Progenitor cell of endocrine pancreas (in vitro differentiated cells): ENCODE measurements at places on chromosomes 7 and 10. TPM values are rescaled to one million over a fixed set of nuclear protein-coding genes. Genes with fewer than 3 reads are reported as not detected.
A peak's percentile ranks its signal among the peaks of the same experiment; 100 is the strongest.

Gene CPA2
- total RNA-seq = 85.0 and 107 TPM in 2 replicates

Gene SPDYE18
- total RNA-seq = 0.60 and 0.93 TPM in 2 replicates

Gene CCL24
- not detected in 2 replicates for total RNA-seq

Gene MORN4
- total RNA-seq = 21.1 and 24.3 TPM in 2 replicates

Gene CRTAC1
- total RNA-seq = 4.2 and 4.6 TPM in 2 replicates

Gene ZNF282
- total RNA-seq = 47.0 and 53.5 TPM in 2 replicates

Gene LRRC61
- total RNA-seq = 28.1 and 28.3 TPM in 2 replicates

Gene PAX2
- not detected in 2 replicates for total RNA-seq

DNA sequence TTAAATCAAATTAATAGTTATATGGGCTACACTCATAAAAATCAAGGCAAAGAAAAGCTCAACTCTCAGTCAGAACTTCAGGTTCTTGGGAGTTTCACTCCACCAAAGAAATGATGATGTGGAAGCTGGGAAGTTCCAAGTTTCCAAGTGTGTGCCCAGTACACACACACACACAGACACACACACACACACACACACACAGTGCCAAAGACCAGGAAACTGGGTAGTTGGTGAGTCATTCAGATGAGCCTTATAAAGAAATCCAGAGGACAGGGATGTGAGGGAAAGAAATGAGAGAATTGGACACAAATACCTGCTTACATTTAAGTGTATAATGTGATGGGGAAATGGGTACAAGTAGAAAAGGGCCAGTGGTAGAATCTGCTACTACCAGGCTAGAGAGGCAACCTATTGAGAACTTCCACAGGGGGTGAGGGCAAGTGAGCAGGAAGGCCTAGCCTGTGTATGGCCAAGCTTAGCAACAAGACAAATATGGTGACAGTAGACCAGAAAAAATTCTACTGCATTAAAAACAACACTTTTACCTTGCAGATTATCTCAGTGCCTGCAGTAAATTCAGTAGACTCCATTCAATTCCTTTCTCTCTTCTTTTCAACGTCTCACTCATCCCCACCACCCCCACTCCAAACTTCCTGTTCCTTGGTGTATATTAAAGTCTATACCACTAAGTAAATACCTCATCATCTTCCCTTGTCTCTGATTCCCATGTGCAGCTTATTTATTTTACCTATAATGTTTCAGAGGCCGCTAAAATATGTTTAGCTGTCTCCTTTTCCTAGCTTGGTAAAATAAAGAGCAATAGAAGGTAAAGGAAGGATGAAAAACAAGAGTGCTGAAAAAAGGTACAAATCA, 95.0 kb downstream of the CABCOCO1 start:
- peaks cover 23% of the 10 kb centered on the region for H3K4me1 ChIP-seq
- no peaks in the 10 kb centered on the region for H3K36me3 ChIP-seq
- DNase-seq = no peak
- no peak overlapping the region for H3K4me3 ChIP-seq

DNA sequence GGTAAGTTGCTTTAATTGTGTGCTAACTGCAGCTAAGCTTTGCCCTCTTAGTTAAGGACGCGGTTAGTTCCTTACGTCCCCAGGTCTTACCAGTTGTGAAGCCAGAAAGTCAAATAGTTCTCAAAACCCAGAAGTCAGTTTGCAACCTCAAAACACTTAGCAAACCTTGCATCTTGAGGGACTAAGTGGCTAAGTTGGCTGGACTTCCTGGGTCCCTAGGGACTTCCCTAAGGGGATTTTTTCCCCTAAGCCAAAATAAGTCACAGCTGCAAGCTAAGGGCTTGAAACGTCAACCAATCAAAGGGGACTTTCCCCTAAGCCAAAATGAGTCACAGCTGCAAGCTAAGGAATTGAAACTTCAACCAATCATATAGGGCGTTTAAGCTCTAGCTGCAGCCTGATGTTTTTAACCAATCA, 36.2 kb upstream of the HECW1 start:
- no peak overlapping the region for H3K4me3 ChIP-seq
- H3K4me1 ChIP-seq = peaks cover 6% of the 10 kb centered on the region
- no peaks in the 10 kb centered on the region for H3K36me3 ChIP-seq
- no peak overlapping the region for H3K27ac ChIP-seq
- no peak for DNase-seq

GRCh38 chr7:122300211-122300932, 4.2 kb downstream of the FEZF1 start:
- H3K36me3 ChIP-seq = no peaks in the 10 kb centered on the region
- H3K27ac ChIP-seq = peak overlapping the region; percentile 88
- peaks cover 93% of the 10 kb centered on the region for H3K27me3 ChIP-seq
- no peak for DNase-seq
- peak overlapping the region; percentile 63 for H3K4me3 ChIP-seq
- peaks cover 10% of the 10 kb centered on the region for H3K4me1 ChIP-seq

- H3K4me1 ChIP-seq = peaks cover 33% of the 10 kb centered on the region
- H3K27ac ChIP-seq = peak overlapping the region; percentile 37
- no peak overlapping the region for H3K4me3 ChIP-seq
- no peaks in the 10 kb centered on the region for H3K27me3 ChIP-seq
- H3K36me3 ChIP-seq = peaks cover 1% of the 10 kb centered on the region
These were observed 34.3 kb downstream of the SRPK2 start for GRCh38 chr7:105354383-105354782.

DNA sequence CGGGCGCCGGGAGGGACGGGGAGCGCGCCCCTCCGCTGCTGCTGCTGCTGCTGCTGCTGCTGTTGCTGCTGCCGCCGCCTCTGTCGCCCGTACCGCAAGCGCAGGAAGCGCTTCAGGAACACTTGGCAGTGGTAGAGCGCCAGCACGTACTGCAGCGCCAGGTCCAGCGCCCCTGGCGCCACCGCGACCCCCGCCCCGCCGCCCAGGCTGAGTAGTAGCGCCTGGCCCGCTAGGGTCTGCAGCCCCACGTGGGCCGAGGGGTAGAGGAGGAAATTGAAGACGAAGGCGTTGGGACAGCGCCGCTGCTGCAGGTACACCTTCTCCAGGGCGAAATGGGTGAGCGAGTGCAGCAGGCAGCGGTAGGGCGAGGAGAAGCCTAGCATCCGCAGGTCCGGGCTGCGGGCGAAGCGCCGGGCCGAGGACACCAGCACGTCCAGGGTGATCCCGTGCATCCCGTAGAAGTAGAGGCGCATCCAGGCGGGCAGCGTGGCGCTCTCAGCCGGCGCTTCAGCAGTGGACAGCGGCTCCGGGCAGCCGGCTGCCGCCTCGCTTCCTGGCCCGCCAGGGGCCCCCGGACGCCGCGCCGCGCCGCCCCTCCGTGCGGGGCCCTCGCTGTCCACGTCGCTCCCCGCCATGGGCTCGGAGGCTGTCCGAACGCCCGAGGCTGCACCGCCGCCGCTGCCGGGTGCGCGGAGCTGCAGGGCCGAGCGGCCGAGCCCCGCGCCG, at the start of gene TMEM229A:
TMEM229A (minus strand) TSS at position 699 of the 726 bp plus-strand sequence; CDS start at position 635, 64 bp downstream.
- H3K4me3 ChIP-seq = peak within 1 kb of the TSS; percentile 81
- H3K27me3 ChIP-seq = peaks cover 59% of the 10 kb centered on the region
- no peaks in the 10 kb centered on the region for H3K36me3 ChIP-seq
- H3K4me1 ChIP-seq = peaks cover 12% of the 10 kb centered on the region

DNA sequence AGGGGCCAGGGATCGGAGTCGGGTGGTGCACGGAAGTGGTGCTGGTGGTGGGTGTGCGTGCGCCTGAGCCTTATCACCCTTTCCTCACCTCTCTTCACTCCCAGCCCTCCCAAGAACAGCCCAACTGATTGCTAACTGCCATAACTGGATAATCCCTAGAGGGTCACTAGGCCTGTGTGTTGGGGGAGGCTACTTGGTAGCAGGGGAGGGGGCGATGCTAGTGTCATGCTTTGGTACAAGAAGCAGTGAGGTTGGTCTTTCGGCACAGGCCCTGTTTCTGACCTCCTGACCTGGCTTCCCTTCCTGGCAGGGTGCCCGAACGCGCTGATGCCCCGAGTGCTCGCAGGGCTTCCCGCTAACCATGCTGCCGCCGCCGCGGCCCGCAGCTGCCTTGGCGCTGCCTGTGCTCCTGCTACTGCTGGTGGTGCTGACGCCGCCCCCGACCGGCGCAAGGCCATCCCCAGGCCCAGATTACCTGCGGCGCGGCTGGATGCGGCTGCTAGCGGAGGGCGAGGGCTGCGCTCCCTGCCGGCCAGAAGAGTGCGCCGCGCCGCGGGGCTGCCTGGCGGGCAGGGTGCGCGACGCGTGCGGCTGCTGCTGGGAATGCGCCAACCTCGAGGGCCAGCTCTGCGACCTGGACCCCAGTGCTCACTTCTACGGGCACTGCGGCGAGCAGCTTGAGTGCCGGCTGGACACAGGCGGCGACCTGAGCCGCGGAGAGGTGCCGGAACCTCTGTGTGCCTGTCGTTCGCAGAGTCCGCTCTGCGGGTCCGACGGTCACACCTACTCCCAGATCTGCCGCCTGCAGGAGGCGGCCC, 652 bp downstream of the KAZALD1 start:
- no peaks in the 10 kb centered on the region for H3K36me3 ChIP-seq
- peak; percentile 74 for DNase-seq
- H3K4me1 ChIP-seq = peaks cover 16% of the 10 kb centered on the region

DNA sequence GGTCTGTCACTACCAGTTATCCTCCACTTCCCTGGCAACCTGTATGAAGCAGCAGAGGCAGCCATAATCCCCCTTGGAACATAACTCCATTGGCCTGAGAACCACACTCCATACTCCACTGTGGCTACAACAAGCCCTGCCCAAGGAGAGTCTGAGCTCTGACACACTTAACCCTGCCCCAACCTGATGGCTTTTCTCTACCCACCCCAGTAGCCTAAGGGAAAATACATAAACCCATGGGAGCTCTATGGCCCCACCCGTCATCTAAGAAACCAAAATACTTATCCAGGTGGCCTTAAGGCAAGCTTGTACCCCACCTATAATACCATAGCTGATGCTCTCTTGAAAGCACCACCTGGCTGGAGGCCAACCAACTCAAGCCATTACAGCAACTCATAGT, 324.8 kb upstream of the GLI3 start:
- no peaks in the 10 kb centered on the region for H3K4me1 ChIP-seq
- no peak overlapping the region for H3K27ac ChIP-seq
- no peaks in the 10 kb centered on the region for H3K36me3 ChIP-seq
- H3K4me3 ChIP-seq = no peak overlapping the region

DNA sequence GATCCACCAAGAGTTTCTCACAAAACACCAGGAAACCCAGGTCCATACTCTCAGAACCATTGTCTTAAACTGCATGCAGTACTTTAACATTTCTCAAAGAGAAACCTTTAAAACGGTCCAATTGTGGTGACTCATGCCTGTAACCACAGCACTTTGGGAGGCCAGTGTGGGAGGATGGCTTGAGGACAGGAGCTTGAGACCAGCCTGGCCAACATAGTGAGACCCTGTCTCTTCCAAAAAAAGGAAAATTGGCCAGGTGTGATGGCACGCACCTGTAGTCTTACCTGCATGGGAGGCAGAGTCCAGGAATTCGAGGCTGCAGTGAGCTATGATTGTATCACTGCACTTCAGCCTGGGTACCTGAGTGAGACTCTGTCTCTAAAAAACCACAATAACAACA, 97.5 kb upstream of the OIT3 start:
- peaks cover 24% of the 10 kb centered on the region for H3K4me1 ChIP-seq
- no peaks in the 10 kb centered on the region for H3K27me3 ChIP-seq
- H3K4me3 ChIP-seq = no peak overlapping the region
- no peak overlapping the region for H3K27ac ChIP-seq

DNA sequence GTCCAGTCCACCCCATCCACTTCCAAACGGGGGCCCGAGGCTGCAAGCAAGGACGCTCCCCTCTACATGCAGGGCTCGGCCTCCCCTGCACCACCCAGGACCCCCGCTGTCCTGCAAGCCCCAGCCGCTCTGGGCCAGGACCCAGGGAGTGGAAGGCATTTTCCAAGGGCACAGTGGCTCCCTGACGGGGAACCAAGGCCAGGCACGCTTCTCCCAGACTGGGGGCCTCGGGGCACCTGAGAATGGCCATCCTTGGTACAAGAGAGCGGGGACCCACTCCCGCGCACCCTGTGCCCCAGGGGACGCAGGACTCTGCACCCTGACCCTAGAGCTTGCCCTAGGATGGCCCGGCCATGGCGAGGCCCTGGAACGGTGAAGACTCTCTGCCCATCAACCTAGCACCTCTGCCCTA, 545 bp upstream of the AKR1E2 start:
- peaks cover 17% of the 10 kb centered on the region for H3K27me3 ChIP-seq
- no peak overlapping the region for H3K27ac ChIP-seq
- peak overlapping the region; percentile 61 for H3K4me3 ChIP-seq
- peaks cover 2% of the 10 kb centered on the region for H3K36me3 ChIP-seq
- DNase-seq = no peak

- peak overlapping the region; percentile 94 for H3K27ac ChIP-seq
- no peaks in the 10 kb centered on the region for H3K36me3 ChIP-seq
- no peak for DNase-seq
- H3K27me3 ChIP-seq = peaks cover 4% of the 10 kb centered on the region
- no peak overlapping the region for H3K4me3 ChIP-seq
These were observed 30.5 kb upstream of the FBXW4 start for GRCh38 chr10:101725296-101726114.

GRCh38 chr10:69748621-69749020, 53.1 kb upstream of the COL13A1 start:
- no peak for DNase-seq
- no peaks in the 10 kb centered on the region for H3K36me3 ChIP-seq
- H3K4me3 ChIP-seq = no peak overlapping the region
- H3K27ac ChIP-seq = no peak overlapping the region

- peaks cover 3% of the 10 kb centered on the region for H3K4me1 ChIP-seq
- no peaks in the 10 kb centered on the region for H3K36me3 ChIP-seq
- no peak overlapping the region for H3K4me3 ChIP-seq
- H3K27me3 ChIP-seq = no peaks in the 10 kb centered on the region
- no peak overlapping the region for H3K27ac ChIP-seq
- no peak for DNase-seq
These were observed 173.8 kb downstream of the ITGA8 start for GRCh38 chr10:15545884-15546283.

DNA sequence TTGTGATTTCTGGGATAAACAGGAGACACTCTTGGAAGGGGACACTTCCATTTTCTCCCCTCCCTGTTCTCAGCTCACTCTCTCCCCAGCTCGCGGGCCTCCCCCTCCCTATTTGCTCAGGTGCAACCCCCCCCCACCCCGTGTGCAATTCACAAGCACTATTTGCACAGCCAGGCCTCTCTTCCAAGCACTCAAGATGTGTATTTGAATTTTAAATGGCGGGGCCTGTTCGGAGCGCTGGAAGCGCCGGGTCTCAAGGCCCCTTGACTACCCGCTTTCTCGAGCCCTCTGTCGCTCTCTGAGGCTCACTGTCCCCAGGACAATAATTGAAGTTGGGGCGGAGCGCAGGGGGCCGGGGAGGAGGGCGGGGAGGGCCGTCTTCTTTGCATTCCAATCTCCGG, 7.8 kb downstream of the SHH start:
- H3K27ac ChIP-seq = peak overlapping the region; percentile 71
- peaks cover 24% of the 10 kb centered on the region for H3K27me3 ChIP-seq
- peak overlapping the region; percentile 37 for H3K4me3 ChIP-seq
- peaks cover 10% of the 10 kb centered on the region for H3K36me3 ChIP-seq
- H3K4me1 ChIP-seq = peaks cover 19% of the 10 kb centered on the region

DNA sequence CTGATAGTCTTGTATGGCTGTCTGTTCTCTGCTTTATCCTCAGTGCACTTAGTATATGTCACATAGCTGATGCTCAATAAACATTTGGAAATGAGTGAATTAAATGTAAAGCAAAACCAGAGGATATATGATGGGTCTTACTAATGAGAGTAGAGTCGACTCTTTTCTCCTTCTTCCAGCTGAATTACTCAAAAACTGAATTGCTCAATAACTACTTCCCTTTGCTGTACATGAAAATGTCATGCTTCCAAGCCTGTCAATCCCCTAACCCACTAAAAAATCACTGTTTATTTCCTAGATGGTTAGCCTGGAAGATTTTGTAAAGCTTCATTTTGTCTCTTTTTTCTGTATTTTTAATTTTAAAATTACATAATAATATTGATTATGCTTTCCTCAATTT, 88.0 kb downstream of the OR13A1 start:
- no peak overlapping the region for H3K4me3 ChIP-seq
- no peak for DNase-seq
- H3K36me3 ChIP-seq = peaks cover 2% of the 10 kb centered on the region
- peaks cover 25% of the 10 kb centered on the region for H3K27me3 ChIP-seq

- no peak for DNase-seq
- no peak overlapping the region for H3K27ac ChIP-seq
- H3K4me1 ChIP-seq = peaks cover 1% of the 10 kb centered on the region
- no peaks in the 10 kb centered on the region for H3K36me3 ChIP-seq
These were observed 6.4 kb downstream of the DLX6 start for GRCh38 chr7:97011536-97012364.
